ENCODE measurements at places on chromosomes 16 and 17. TPM values are rescaled to one million over a fixed set of nuclear protein-coding genes. Genes with fewer than 3 reads are reported as not detected.

Gene KRT12
- total RNA-seq: not detected

Gene CCDC154
- 0.12 TPM for total RNA-seq

Gene DPEP1
- total RNA-seq: not detected

Gene TTYH2
- 0.88 TPM for total RNA-seq
